Foreskin keratinocyte (primary cell): ENCODE measurements at places on chromosomes 16 and 17. TPM values are rescaled to one million over a fixed set of nuclear protein-coding genes. Genes with fewer than 3 reads are reported as not detected.

The MMP15 gene
- 7.7 and 8.4 TPM in 2 replicates for total RNA-seq

The KRTAP4-1 gene
- not detected in 2 replicates for total RNA-seq

The NXN gene
- total RNA-seq = 74.7 and 94.8 TPM in 2 replicates

The C1QTNF1 gene
- 29.5 and 38.9 TPM in 2 replicates for total RNA-seq

The ALOX15 gene
- not detected in 2 replicates for total RNA-seq
